ENCODE measurements at places on chromosomes 12 and 14.
A peak's percentile ranks its signal among the peaks of the same experiment; 100 is the strongest.

GRCh38 chr12:50119387-50119786 is 7.4 kb downstream of the COX14 start:
- no peak for DNase-seq

GRCh38 chr14:63268771-63269170 is 50.0 kb downstream of the GPHB5 start:
- DNase-seq, result no peak

GRCh38 chr12:64054079-64054520 is 168.0 kb downstream of the KICS2 start:
- no peak for DNase-seq

DNA sequence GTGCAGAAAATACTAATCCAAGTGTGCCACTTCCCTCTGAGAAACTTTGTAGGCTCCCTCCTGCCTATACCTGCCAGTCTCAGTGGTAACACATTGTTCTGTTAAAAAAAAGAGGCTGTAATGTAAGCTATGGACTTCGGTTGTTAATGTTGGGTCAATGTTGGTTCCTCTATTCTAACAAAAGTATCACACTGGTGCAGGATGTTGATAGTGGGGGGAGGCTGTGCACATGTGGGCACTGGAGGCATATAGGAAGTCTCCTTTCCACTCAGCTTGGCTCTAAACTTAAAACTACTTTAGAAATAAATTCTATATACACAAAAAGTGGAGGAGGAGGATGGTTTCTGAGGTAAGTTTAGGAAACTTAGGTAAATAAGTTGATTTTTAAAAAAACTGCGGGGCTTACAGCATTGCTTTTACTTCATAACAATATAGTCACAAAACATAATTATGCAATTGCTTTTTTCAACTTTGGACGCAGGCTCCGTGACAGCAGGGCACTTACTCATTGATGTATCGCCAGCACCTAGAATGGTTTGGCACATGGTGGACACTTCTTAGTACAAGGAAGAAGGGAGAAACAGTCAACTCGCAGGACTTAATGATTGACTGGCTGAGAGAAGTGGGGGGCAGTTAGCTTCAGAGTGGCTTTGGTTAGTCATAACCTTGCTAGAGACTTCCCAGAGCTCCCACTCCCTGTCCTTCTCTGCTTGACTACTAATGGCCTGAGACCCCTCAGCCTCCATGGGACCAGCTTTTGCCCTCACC is 7.9 kb upstream of the NYNRIN start:
- no peak for DNase-seq

- DNase-seq, result no peak
These were observed 49.9 kb downstream of the MAP3K9 start for GRCh38 chr14:70759398-70759797.

GRCh38 chr12:83141460-83141994 is 454.8 kb downstream of the TMTC2 start:
- no peak for DNase-seq

DNA sequence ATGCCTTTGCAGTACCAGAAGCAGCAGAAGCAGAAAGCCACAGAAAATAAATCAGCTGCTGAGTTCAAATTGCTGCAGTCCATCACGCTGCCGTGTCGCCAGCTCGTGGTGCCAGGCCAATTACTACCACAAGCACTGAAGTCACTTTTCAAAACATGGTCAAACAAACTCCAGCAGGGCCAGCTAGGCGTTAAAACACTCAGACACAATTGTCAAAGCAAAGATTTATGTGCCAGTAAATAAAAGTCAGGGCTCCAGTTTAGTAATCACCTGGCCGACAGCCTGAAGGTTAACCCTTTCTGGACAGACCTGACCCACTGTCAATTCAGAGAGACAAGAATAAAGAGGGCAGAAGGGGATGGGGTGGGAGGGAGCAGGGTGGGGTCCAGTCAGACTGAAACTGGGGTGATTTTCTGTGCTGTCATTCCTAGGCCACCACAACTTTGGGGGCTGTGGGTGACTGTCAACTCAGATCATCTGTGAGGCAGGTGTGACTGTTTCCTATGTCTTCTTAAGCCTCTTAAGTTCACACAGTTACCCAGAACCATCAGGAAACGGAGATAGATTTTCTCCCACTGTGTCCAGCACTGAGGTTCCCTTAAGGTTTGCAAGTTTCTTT is 109.8 kb upstream of the FUT8 start:
- no peak for DNase-seq

GRCh38 chr14:39275395-39275794 is 41.7 kb downstream of the MIA2 start:
- DNase-seq, result no peak

GRCh38 chr12:8697120-8697475 is 693 bp upstream of the RIMKLB start:
- DNase-seq, result peak; percentile 78

- DNase-seq, result no peak
These were observed 44.2 kb downstream of the SOCS2 start for GRCh38 chr12:93616584-93617101.

DNA sequence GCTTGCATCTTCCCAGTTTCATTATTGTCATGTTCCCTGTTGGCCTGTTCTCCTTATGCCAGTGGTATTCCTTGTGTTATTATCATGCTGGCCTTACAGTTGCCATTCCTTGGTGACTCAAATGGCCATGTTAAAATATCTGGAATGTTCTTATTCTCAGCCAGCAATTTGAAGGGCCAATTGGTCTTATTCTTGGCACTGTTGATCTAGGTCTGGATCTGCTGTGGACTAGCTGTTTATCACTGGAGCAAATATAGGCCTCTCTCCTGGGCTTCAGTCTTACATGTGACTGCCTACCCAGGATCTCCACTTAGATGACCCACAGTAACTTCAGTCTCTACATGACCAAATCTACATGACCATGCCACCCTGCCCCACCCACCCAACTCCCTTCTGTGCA is 5.4 kb downstream of the CIPC start:
- no peak for DNase-seq

DNA sequence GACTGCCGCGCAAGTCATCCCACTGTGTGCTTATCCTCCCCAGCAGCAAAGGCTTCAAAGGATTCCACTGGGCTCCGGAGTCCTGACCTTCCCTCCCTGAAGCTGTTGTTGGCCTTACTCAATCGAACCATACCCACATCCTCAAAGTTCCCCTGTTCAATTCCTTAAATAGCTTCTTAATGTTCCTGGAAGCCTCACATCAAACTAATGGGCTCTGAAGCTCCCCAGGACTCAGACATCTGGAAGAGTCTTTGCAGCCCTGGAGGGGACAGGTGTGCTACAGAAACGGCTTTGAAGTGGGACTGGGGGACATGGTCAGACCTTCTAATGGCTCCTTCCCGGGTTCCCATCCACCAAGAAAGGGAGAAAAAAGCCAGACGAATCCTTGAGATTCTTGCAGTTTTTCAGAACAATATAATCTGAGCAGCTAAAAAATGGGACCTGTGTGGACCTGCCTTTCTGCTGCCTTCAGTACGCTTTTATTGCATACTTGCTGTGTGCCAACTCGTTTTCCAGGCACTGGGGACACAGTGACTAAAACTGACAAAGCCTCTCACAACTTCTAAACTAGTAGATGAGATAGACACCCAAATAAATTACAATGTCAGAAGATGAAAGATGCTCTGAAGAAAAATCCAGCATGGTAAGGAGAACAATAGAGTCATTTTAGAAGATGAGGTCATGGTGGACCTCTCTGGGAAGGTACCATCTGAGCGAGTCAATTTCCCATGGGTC is 204.5 kb downstream of the MON2 start:
- DNase-seq, result no peak

GRCh38 chr14:88384718-88385117 is 739 bp upstream of the SPATA7 start:
- DNase-seq, result peak; percentile 4

GRCh38 chr14:93430315-93431035 is at the start of gene UNC79:
TSS of gene UNC79 (plus strand) at chr14:93430939. CDS start at chr14:93431030, 91 bp downstream.
- DNase-seq, result no peak

GRCh38 chr14:27278341-27278740 is 680.5 kb upstream of the NOVA1 start:
- no peak for DNase-seq

DNA sequence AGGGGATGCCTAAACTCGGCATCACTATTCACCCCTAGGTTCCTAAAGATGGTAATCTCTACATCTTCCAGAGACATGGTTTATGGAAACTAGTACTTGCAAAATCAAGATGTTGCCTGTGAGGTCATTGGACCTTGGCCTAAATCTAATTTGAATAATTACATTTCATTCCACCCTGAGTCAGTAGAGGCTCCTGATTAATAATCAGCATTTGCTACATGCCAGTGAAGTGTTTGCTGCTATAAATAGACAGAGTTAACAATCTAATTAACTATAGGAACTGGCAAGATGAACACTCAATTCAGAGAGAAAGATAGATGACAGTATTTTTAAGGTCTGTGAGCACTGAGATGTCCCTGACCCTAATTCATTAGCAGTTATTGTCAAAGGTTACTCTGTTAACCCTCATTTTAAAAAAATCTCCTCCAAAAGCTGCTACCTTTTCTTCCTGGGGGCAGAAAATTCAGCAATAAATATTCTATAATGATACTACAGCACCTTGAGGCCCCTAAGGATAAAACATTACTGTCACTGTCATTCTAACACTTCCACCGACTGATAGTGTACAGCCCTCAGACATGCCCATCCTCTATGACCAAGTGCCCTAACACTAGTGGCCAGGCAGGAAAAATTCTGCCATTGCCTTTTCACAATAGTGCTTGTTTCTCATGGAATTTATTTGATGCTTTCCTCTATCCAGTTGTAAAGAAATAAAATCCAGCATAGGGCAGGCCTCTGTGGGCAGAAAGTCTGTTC is 65.7 kb upstream of the CCDC196 start:
- DNase-seq, result no peak

- no peak for DNase-seq
These were observed 988 bp upstream of the TMEM263 start for GRCh38 chr12:106954462-106955376.

DNA sequence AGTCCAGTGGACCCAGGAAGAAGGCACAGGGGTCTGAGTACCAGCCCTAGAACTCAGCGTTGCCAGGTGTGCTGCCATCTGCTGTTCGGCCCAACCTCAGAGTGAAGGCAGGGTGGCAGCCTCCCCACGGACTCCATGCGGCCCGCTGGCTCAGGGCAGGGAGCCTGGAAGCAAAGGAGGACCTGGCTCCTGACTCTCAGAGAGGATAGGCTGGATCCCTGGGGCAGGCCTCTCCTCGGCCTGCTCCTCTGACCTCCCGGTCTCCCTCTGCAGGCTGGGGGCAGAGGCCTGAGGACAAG is 10.1 kb downstream of the MCRS1 start:
- no peak for DNase-seq

GRCh38 chr12:108967869-108968540 is 52.9 kb downstream of the SVOP start:
- peak; percentile 25 for DNase-seq

GRCh38 chr14:49545071-49545470 is 41.1 kb downstream of the RPS29 start:
- no peak for DNase-seq

DNA sequence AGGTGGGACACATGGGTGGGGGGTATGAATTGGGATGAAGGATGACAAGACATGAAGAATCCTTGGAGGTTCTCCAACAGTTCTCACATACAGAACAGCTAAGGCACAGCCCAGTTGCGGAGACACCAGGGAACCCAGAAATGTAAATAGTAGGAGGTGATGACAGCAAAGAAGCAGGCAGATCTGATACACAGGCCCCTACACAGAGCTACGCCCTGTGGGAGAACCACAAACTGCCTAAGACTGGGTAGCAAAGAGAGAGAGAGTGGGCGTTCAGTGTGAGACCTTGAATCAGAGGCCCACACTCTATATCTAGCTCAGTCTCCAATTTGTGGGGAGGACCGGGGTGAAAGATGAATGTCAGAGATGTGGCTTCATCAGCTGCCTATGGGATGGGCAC is 9.5 kb upstream of the NUMB start:
- no peak for DNase-seq
